T follicular helper cell (primary cell): ENCODE measurements at places on chromosomes 6 and 20.
A peak's percentile ranks its signal among the peaks of the same experiment; 100 is the strongest.

GRCh38 chr20:62025832-62026563 lies 39.7 kb downstream of the TAF4 start:
- DNase-seq: no peak

GRCh38 chr6:12083763-12084162 lies 71.7 kb downstream of the HIVEP1 start:
- no peak for DNase-seq

GRCh38 chr6:125191916-125192609 lies 38.5 kb downstream of the TPD52L1 start:
- peak; percentile 15 for DNase-seq

GRCh38 chr6:19070520-19070919 lies 683.4 kb downstream of the RNF144B start:
- no peak for DNase-seq

- DNase-seq: no peak
Observed at GRCh38 chr6:141354191-141354955, 778.4 kb upstream of the GJE1 start.

DNA sequence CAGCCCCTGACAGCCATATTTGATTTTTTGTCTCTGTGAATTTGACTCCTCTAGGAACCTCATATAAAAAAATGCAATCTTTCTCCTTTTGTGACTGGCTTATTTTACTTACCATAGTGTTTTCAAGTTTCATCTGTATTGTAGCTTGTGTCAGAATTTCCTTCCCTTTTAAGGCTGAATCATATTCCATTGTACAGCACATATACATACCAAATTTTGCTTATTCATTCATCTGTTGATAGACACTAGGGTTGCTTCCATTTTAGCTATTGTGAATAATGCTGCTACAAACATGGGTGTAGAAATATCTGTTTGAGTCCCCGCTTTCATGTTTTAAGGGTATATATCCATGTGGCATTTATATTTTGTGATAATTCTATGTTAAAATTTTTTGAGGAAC lies 49.2 kb upstream of the RNF217 start:
- DNase-seq: no peak

DNA sequence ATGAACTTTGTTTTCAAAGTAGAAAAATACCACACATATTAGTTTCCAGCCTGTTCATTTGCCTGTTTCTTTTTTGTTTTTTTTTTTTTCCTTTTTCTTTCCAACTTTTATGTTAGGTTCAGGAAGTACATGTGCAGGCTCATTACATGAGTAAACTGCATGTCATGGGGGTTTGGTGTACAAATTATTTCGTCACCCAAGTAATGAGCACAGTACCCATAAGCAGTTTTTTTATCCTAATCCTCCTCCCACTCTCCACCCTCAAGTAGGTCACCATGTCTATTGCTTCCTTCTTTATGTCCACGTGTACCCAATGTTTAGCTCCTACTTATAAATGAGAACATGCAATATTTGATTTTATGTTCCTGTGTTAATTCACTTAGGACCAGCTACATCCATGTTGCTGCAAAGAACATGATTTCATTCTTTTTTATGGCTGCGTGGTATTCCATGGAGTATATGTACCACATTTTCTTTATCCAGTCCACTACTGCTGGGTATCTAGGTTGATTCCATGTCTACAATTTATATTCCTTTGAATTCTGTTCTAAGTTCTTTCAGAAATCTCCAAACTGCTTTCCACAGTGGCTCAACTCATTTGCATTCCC lies 31.8 kb downstream of the SNX14 start:
- no peak for DNase-seq

- no peak for DNase-seq
Observed at GRCh38 chr6:24796616-24797290, 2.0 kb downstream of the ARMH2 start.

DNA sequence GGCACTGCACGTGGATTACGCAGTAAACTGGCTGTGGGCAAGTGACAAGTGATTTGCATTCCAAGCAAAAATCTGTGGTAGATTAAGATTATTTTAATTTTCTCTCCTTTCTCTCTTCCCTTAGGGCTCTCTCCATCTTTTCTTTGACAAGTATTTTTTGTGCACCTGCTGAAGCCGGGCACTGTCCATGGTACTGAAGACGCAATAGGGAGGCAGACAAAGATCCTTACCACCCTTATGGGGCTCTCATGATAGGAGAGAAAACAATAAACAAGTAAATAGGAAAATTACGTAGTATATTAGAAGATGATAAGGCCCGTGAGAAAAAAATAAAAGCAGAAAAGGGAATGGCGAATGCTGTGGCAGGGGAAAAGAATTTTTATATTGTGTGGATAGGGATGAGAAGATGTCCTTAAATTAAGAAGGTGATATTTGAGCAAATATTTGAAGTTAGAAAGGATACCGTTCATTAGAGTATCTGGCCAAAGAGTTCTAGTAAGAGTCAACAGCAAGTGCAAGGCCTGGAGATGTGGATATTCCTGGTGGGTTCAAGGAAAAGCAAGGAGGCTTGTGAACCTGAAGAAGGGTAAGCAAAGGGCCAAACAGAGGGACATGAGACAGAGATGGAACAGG lies 146.0 kb downstream of the LAMP5 start:
- DNase-seq: no peak

DNA sequence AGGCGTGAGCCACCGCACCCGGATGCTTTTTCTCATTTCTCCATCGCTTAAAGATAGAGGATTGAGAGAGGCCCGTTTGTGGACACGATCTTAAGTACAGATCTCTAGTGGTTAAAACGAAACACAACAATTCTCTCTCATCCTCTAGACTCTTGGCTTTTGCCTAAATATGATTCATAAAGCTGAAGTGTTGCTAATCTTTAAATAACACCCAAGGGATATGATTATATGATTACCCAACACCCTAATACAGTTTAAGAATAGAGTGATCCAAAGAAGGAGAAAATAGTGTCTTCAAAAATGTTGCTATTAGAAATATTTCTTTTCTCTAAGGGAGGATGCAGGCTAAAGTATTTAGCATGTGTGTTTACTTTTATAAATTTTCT lies 50.4 kb downstream of the MTHFD1L start:
- no peak for DNase-seq

GRCh38 chr20:10536531-10536930 lies 101.4 kb downstream of the SLX4IP start:
- DNase-seq: no peak

DNA sequence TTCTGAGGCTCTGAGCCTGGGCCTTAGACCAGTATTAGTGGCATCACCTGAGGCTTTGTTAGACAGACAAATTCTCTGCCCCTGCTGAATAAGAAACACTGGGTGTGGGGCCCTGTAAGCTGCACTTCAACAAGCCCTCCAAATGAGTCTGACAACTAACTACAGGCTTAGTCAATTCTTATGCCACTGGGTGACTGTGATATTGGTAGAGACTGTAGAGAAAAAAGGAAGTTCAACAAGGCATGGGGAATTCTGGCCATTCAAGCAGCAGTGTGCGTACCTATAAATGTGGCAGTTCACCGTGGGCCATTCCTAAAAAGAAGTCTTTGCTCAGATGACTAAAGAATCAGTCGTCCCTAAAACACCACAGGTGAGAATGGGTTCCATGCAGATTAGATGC lies 82.7 kb downstream of the MDN1 start:
- no peak for DNase-seq

- DNase-seq: no peak
Observed at GRCh38 chr6:5423251-5423650, 161.9 kb downstream of the FARS2 start.

DNA sequence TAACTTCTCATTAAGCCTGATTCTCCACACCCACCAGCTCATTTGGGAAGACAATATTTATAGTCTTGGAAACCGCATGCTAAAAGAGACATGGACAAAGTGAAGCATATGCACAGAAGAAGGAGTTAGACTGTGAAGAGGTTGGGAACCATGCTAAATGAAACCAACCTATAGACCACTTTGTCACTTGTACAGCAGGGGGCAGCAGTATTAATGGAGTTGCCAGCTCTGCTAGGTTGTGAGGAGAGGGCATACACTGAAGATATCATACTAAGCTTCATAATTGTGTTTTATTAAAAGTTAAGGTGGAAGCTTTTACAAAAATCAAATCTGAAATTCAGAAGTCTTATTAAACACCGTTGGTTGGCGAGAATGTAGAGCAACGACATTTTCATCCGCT lies 38.3 kb upstream of the HMGCLL1 start:
- no peak for DNase-seq

- no peak for DNase-seq
Observed at GRCh38 chr20:51489611-51490010, 52.9 kb downstream of the NFATC2 start.

DNA sequence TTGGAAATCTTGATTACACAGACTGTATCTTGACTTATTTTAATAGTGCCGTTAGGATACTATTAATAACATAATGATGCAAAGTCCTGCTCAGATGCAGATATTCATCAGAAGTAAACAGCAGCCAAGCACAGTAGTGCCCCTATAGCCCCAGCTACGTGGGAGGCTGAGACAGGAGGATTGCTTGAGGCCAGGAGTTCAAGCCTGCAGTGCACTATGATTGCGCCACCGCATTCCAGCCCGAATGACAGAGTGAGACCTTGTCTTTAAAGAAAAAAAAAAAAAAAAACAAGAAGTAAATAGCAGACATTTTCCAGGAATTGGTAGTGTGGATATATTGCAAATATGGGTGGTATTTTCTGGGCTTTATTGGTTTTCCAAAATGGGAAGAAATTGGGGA lies 61.8 kb downstream of the TULP4 start:
- DNase-seq: no peak

GRCh38 chr6:6785163-6785521 lies 196.6 kb downstream of the LY86 start:
- DNase-seq: no peak

- DNase-seq: no peak
Observed at GRCh38 chr20:59723108-59723500, 118.8 kb downstream of the PHACTR3 start.

GRCh38 chr20:19095762-19096161 lies 116.7 kb upstream of the SLC24A3 start:
- no peak for DNase-seq

- DNase-seq: no peak
Observed at GRCh38 chr6:166520905-166521834, 65.3 kb downstream of the RAMACL start.

DNA sequence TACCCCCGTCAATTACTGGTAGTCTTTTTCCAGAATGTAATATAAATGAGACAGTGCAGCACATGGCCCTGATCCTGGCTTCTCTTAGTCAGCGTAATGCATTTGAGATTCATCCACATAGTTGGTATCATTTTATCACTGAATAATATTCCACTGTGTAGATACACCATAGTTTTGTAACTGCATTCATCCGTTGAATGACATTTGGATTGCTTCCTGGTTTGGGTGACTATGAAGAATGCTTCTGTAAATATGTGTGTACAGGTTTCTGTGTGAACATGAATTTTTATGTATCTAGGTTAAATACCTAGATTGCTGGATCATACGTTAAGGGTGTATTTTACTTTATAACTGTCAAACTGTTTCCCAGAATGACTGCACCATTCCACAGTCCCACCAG lies 62.6 kb upstream of the STMND1 start:
- no peak for DNase-seq

- no peak for DNase-seq
Observed at GRCh38 chr6:51536728-51537127, 550.7 kb downstream of the PKHD1 start.

DNA sequence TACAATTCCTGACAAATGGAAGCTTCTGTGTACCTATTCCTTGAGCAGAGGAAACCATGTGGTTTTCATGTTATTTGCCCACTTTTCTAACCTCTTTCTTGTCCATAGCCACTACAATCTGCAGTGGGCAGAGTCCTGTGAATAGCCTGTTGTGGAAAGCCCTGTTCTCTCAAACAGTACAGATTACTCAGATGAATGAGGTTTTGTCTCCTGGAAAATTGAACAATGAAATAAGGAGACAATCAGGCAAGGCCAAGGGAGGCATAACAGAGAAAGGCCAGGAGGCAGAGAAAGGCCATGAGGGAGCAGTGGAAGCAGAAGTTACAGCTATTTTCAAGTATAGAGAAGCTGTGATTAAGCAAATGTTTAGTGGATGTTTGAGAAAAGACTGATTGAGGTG lies 189.3 kb downstream of the GRIK2 start:
- DNase-seq: no peak

GRCh38 chr6:41039060-41039998 lies at the start of gene UNC5CL:
UNC5CL (minus strand) TSS chr6:41039221; CDS start chr6:41035074, 4,147 bp downstream.
- DNase-seq: peak; percentile 27

- DNase-seq: no peak
Observed at GRCh38 chr20:19625426-19625825, 132.6 kb upstream of the RIN2 start.

DNA sequence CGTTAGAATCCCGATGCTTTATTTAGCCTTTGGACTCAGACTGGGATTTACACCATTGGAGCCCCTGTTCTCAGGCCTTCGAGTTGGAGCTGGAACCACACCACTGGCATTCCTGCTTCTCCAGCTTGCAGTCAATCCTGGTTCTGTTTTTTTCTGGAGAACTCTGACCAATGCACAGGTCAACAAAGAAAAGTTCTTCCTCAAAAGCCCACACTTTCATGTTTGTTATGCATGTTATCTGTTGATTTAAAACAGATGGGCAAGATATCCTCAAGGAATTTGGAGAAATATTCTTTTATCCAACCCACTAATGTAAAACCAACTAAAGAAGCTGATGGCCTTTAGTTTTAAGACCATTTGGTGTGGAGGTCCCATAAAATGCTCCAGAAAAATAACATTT lies 205.7 kb downstream of the ANKRD60 start:
- no peak for DNase-seq

GRCh38 chr6:125587666-125588632 lies 161.5 kb upstream of the HEY2 start:
- DNase-seq: no peak

DNA sequence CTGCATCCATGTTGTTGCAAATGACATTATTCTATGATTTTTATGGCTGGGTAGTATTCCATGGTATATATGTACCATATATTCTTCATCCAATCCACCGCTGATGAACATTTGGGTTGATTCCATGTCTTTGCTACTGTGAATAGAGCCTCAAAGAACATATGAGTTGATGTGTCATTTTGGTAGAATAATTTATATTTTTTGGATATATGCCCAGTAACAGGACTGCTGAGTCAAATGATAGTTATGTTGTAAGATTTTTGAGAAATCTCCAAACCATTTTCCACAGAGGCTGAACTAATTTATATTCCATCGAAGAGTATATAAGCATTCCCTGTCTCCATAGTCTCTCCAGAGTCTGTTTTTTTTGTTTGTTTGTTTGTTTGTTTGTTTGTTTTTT lies 1373.5 kb downstream of the GRIK2 start:
- DNase-seq: no peak

- no peak for DNase-seq
Observed at GRCh38 chr20:50496773-50497385, 13.3 kb upstream of the PTPN1 start.
